ENCODE measurements at places on chromosomes 5 and 9. TPM values are rescaled to one million over a fixed set of nuclear protein-coding genes. Genes with fewer than 3 reads are reported as not detected.

DNA sequence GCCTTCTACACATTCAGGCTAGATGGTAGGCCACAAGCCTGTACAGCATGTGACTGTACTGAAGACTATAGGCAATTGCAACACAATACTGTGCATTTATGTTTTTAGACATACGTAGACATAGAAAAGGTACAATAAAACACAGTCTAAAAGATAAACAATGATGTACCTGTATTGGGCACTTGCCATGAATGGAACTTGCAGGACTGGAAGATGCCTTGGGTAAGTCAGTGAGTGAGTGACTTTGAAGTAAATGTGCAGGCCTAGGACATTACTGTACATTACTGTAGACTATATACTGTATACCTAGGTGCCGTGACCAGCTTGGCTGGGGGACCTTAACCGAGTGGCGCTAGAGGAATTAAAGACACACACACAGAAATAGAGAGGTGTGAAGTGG, 53.1 kb downstream of the CTSL start:
- H3K27me3 ChIP-seq: no peaks in the 10 kb centered on the region
- H3K4me1 ChIP-seq: no peaks in the 10 kb centered on the region
- H3K36me3 ChIP-seq: no peaks in the 10 kb centered on the region

DNA sequence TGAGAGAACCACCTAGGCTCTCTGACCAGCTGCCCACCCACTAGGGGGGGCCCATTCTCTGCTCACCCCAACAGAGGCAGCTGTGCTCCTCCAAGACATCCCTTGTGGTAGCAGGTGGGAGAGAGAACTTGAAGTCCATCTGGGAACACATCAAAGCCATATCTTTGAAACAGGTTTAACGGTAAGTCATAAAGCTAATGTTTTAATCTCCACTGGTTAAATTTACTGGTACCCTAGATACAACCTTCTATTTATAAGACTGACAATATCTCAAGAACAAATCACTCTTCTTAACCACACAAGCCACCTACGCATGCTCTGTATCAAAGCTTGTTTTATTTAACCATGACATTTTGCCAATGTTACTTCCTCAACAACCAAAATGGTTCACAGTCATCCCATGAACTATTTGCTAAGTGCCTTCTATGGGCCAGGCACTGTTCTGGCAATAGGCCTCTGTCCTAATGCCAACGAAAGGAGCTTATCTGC, 20.4 kb downstream of the AUH start:
- H3K27me3 ChIP-seq: no peaks in the 10 kb centered on the region
- no peak overlapping the region for H3K4me3 ChIP-seq
- H3K4me1 ChIP-seq: peaks cover 7% of the 10 kb centered on the region
- no peak for DNase-seq

The ACSL6 gene
- 6.2 TPM for total RNA-seq

GRCh38 chr9:134434894-134435506, 108.7 kb downstream of the RXRA start:
- no peaks in the 10 kb centered on the region for H3K27me3 ChIP-seq
- H3K27ac ChIP-seq: peak overlapping the region; percentile 89
- peaks cover 21% of the 10 kb centered on the region for H3K36me3 ChIP-seq
- H3K4me3 ChIP-seq: no peak overlapping the region
- H3K4me1 ChIP-seq: peaks cover 66% of the 10 kb centered on the region
- DNase-seq: peak; percentile 100

The HTR1A gene
- 0.38 TPM for total RNA-seq

GRCh38 chr5:73825736-73826135, 199.7 kb downstream of the ARHGEF28 start:
- H3K27ac ChIP-seq: peak overlapping the region; percentile 57
- no peak for DNase-seq
- no peak overlapping the region for H3K4me3 ChIP-seq
- peaks cover 23% of the 10 kb centered on the region for H3K4me1 ChIP-seq

- peak within 1 kb of the TSS; percentile 95 for H3K4me3 ChIP-seq
- H3K27me3 ChIP-seq: no peaks in the 10 kb centered on the region
- peak within 1 kb of the TSS; percentile 73 for H3K27ac ChIP-seq
- peaks cover 14% of the 10 kb centered on the region for H3K4me1 ChIP-seq
- DNase-seq: peak; percentile 92
These were observed at the start of gene MED10 for GRCh38 chr5:6377905-6378765. MED10 (minus strand) TSS chr5:6378547; CDS start chr5:6378483, 64 bp downstream.

DNA sequence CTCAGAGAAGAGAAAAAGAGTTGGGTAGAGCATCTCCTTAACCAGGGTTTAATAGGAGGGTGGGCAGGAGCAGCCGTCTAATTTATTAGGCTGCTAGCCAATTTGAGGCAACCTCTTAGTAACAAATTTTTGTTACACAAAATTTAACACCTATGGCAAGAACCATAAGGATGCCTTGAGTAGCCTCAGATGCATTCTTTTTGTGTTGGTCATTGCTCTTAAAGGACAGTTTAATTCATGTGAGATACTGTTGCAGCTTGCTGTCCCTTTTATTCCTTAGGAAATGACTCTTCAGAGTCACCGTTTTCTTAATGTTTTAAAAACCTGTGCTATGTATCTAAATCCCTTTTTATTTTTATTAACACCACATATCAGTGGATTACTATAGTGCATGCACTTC, 255.1 kb downstream of the MAST4 start:
- DNase-seq: no peak
- H3K36me3 ChIP-seq: no peaks in the 10 kb centered on the region
- H3K27me3 ChIP-seq: no peaks in the 10 kb centered on the region
- H3K27ac ChIP-seq: no peak overlapping the region

- no peaks in the 10 kb centered on the region for H3K36me3 ChIP-seq
- no peak overlapping the region for H3K4me3 ChIP-seq
- no peaks in the 10 kb centered on the region for H3K27me3 ChIP-seq
- H3K27ac ChIP-seq: peak overlapping the region; percentile 69
- DNase-seq: peak; percentile 85
- peaks cover 32% of the 10 kb centered on the region for H3K4me1 ChIP-seq
These were observed 6.4 kb upstream of the DAB2IP start for GRCh38 chr9:121645003-121645402.

The TCF7 gene
- 8.1 TPM for total RNA-seq

DNA sequence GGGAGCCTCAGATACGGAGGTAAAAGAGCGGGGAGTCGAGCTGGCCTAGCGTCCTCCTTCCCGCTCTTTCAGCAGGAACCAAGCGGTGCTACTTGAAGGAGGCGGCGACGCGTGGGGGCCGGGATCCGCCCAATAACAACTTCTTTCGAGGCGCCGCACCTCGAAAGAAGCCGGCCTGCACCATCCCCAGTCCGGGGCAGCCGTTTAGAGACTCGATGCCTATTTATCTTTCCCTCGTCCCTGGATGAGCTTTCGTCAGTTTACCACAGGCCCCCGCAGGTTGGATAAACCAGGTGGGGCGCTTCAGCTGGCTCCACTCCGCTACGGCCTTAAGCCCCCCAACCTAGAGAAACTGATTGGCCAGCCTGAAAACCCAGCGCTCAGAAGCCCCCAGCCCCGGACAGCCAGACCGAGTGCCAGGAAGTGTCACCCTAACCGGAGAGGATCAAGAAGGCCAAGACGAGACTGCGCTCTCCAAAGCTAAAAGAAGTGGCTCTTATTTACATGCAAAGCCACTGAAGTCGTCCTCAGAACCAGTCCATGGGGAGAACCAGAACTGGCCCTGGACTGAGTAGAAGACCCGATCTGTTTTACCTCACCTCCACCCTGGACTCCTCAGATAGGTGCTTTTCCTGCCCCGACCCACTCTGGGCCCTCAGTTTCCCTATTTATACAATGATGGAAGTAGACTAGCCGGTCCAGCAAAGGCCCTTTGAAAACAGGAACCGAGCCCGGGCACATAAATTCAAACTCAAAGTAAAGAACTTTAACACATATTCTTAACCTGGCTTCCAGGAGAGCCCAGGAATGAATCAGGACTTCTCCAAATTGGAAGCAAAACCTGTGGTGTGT, 1.4 kb downstream of the HAND1 start:
- no peak for DNase-seq
- H3K27ac ChIP-seq: no peak overlapping the region
- H3K4me1 ChIP-seq: peaks cover 25% of the 10 kb centered on the region
- no peak overlapping the region for H3K4me3 ChIP-seq

GRCh38 chr9:126113756-126114408, 212.7 kb upstream of the MVB12B start:
- no peak for DNase-seq
- no peak overlapping the region for H3K4me3 ChIP-seq
- no peaks in the 10 kb centered on the region for H3K4me1 ChIP-seq
- H3K27me3 ChIP-seq: no peaks in the 10 kb centered on the region
- no peaks in the 10 kb centered on the region for H3K36me3 ChIP-seq

GRCh38 chr5:55421074-55421529, 113.3 kb downstream of the MTREX start:
- DNase-seq: no peak
- no peak overlapping the region for H3K4me3 ChIP-seq
- no peak overlapping the region for H3K27ac ChIP-seq
- no peaks in the 10 kb centered on the region for H3K4me1 ChIP-seq
- H3K36me3 ChIP-seq: peaks cover 27% of the 10 kb centered on the region

GRCh38 chr5:64625678-64626077, 64.6 kb upstream of the SHISAL2B start:
- DNase-seq: no peak
- H3K27ac ChIP-seq: no peak overlapping the region
- no peak overlapping the region for H3K4me3 ChIP-seq
- H3K36me3 ChIP-seq: no peaks in the 10 kb centered on the region
- H3K4me1 ChIP-seq: no peaks in the 10 kb centered on the region

DNA sequence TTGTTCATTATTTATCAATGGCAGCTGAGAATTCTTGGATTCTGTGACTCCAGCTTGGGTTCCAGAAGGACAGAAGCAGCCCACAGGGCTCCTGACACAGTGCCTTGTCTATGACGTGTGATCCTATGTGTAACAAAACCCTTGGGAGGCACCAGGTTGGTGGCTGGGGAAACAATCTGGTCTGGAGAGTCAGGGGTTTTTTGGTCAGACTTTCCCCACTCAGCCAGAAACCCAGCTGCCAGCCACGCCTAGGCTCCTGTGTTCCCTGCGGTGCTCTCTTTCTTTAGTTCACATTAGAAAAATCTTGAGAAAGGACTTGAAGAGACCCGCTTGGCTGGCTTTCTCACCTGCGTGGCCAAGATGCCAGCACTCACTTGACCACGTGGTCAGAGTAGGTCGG, 15.5 kb upstream of the ZBED3 start:
- no peaks in the 10 kb centered on the region for H3K27me3 ChIP-seq
- DNase-seq: peak; percentile 93
- no peak overlapping the region for H3K4me3 ChIP-seq
- H3K4me1 ChIP-seq: peaks cover 34% of the 10 kb centered on the region

DNA sequence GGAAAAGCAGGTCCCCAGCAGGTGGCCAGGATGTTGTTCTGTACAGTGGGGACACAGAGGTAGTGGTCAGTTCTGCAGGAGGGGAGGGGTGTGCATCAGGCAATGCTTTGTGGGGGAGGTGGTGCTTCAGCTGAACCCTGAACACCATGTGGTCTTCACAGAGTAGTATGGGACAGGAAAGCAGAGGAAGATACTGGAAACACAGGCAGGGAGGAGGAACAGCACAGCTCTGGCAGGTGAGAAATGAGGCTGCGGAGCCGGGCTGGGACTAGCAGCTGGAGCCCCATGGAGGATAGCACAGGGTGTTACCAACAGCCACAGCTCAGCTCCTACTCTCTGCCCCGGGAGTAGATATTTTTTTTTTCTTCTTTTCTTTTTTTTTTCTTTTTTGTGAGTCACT, 161.5 kb downstream of the ENTREP1 start:
- H3K27ac ChIP-seq: no peak overlapping the region
- DNase-seq: no peak
- H3K4me3 ChIP-seq: no peak overlapping the region
- H3K27me3 ChIP-seq: no peaks in the 10 kb centered on the region

- H3K36me3 ChIP-seq: no peaks in the 10 kb centered on the region
- H3K4me3 ChIP-seq: no peak overlapping the region
- peaks cover 16% of the 10 kb centered on the region for H3K4me1 ChIP-seq
- no peak for DNase-seq
- no peak overlapping the region for H3K27ac ChIP-seq
These were observed 246.9 kb downstream of the NR3C1 start for GRCh38 chr5:143156572-143156971.

- H3K4me1 ChIP-seq: peaks cover 14% of the 10 kb centered on the region
- no peak overlapping the region for H3K4me3 ChIP-seq
- no peaks in the 10 kb centered on the region for H3K36me3 ChIP-seq
- H3K27ac ChIP-seq: no peak overlapping the region
These were observed 163.0 kb upstream of the CCDC152 start for GRCh38 chr5:42593591-42593990.

GRCh38 chr5:162282191-162282590, 214.6 kb downstream of the GABRG2 start:
- H3K4me3 ChIP-seq: no peak overlapping the region
- no peaks in the 10 kb centered on the region for H3K27me3 ChIP-seq
- H3K4me1 ChIP-seq: no peaks in the 10 kb centered on the region
- DNase-seq: no peak
- no peak overlapping the region for H3K27ac ChIP-seq
- no peaks in the 10 kb centered on the region for H3K36me3 ChIP-seq

- H3K27me3 ChIP-seq: no peaks in the 10 kb centered on the region
- H3K27ac ChIP-seq: no peak overlapping the region
- peak; percentile 61 for DNase-seq
- H3K4me1 ChIP-seq: peaks cover 16% of the 10 kb centered on the region
- no peak overlapping the region for H3K4me3 ChIP-seq
- no peaks in the 10 kb centered on the region for H3K36me3 ChIP-seq
These were observed 5.5 kb downstream of the NSMF start for GRCh38 chr9:137453643-137454081.

GRCh38 chr5:64872044-64872443, 103.3 kb downstream of the CWC27 start:
- H3K27ac ChIP-seq: no peak overlapping the region
- H3K4me3 ChIP-seq: no peak overlapping the region
- H3K27me3 ChIP-seq: no peaks in the 10 kb centered on the region
- no peaks in the 10 kb centered on the region for H3K36me3 ChIP-seq
- no peak for DNase-seq

DNA sequence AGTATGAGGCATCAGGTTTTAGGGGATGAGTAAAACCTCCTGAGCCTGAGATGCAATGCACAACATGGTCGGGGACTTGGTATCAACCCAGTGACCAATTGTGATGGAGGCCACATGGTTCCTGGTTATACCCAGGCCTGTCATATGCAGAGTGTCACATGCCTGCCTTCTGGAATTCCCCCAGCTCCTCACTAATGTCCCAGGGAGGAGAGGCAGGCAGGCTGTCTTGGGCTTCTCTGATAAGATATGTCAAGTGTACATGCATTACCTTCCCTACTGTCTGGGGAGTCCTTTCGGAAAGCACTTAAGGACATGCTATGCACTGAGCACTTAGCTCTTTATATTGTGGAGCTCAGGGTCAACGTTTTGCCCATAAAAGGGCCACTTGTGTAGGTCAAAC, 14.2 kb upstream of the PALM2AKAP2 start:
- peaks cover 7% of the 10 kb centered on the region for H3K4me1 ChIP-seq
- no peaks in the 10 kb centered on the region for H3K36me3 ChIP-seq
- no peaks in the 10 kb centered on the region for H3K27me3 ChIP-seq
- H3K4me3 ChIP-seq: no peak overlapping the region
- no peak overlapping the region for H3K27ac ChIP-seq

- no peaks in the 10 kb centered on the region for H3K36me3 ChIP-seq
- H3K27ac ChIP-seq: no peak overlapping the region
- no peaks in the 10 kb centered on the region for H3K4me1 ChIP-seq
- no peaks in the 10 kb centered on the region for H3K27me3 ChIP-seq
These were observed 66.1 kb upstream of the PPP1R26 start for GRCh38 chr9:135413461-135413860.
